ENCODE measurements at places on chromosomes 5 and 9.

DNA sequence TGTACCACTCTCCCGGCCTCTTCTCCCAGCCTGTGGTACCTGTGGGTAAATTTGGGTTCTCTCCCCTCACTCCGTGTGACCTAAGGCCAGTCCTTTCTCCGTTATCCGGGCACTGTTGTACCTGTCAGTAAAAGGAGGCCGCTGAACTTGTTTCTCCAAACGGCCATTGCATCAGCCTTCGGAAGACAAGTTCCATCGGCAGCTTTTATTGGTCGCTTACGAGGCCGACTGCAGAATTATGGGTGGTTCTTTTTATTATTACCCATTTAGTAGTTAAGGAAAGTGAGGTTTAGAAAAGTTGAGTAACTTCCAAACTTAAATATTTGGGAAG, 558 bp downstream of the GRPEL2 start:
- DNase-seq: peak; percentile 29

- DNase-seq: no peak
Measured at GRCh38 chr5:17879276-17879675, 245.0 kb downstream of the TAF11L14 start.

GRCh38 chr5:96963267-96963666, 27.4 kb downstream of the LNPEP start:
- DNase-seq: peak; percentile 68

DNA sequence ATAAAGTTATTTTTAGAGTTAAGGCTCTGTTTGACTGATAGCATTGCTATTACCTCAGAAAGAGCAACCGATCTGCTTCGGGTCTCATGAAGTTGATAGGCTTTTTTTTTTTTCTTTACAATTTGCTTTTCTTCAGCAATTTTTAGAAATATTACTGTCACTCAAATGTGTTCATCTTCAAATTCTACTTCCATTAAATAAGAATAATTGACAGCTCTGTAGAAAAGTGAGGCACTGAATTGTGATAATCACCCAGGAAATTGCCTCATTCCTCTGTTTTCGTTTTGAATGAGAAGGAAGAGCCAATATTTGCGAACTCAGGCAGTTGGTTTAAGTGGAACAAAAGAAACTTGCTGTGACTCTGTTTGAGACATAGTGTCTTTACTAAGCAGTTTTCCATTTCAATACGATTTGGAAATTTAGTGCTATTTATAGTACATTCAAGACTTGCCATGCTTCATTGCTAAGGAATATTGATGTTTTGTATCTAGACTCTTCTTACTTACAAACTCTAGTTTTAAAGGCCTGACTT, 700.5 kb upstream of the CDH10 start:
- DNase-seq: no peak

GRCh38 chr9:25648116-25648515, 30.1 kb downstream of the TUSC1 start:
- no peak for DNase-seq

DNA sequence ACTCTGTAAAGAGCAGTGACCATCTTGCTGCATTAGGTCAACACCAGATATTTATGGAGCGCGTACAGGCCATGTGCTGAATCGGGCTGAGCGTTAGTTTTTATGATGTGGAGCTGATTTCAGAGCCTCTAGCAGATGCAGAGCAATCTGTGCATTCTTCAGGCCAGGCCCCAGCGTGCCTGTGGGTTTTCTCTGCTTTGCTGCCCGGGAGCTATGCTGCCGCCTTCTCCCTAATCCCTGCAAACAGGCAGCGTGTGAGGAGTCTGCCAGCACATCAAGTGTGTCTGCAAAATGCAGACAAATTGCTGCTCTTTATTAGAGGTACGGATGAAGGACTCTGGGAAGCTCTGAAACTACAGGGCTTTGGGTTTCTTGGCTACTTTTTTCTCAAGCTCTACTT, 170.0 kb downstream of the NTRK2 start:
- no peak for DNase-seq

GRCh38 chr9:16773617-16774016, 96.9 kb downstream of the BNC2 start:
- no peak for DNase-seq

GRCh38 chr9:115498303-115498702, 380.3 kb upstream of the TNC start:
- no peak for DNase-seq

DNA sequence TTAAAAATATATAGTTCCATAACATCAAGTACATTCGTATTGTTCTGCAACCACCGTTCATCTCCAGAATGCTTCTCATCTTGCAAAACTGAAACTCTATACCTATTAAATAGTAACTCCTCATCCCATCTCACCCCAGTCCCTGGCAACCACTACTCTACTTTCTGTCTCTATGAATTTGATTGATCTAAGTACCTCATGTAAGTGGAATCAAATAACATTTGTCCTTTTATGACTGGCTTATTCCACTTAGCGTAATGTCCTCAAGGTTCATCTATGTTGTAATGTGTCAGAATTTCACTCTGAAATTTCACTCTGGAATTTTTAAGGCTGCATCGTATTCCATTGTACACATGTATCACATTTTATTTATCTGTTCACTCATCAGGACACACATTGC, 132.1 kb upstream of the RUSC2 start:
- no peak for DNase-seq

DNA sequence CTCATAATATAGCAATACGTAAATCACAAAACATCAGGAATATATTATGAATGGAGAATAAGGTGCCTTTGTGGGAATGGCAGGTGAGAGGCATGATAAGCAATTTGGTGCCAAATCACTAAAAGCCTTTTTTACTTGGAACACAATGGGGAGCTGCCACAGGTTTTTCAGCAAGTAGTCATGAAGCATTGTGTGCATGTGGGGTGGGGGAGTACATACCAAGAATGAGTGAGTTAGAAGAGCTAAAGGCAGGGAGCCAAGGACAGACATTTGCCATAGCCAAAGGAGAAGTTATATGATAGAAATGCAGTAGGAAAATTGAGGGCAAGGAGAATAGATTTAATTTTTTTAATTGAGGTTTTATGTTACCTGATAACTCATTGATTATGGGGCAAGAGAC, 445.0 kb upstream of the SMC2 start:
- no peak for DNase-seq

DNA sequence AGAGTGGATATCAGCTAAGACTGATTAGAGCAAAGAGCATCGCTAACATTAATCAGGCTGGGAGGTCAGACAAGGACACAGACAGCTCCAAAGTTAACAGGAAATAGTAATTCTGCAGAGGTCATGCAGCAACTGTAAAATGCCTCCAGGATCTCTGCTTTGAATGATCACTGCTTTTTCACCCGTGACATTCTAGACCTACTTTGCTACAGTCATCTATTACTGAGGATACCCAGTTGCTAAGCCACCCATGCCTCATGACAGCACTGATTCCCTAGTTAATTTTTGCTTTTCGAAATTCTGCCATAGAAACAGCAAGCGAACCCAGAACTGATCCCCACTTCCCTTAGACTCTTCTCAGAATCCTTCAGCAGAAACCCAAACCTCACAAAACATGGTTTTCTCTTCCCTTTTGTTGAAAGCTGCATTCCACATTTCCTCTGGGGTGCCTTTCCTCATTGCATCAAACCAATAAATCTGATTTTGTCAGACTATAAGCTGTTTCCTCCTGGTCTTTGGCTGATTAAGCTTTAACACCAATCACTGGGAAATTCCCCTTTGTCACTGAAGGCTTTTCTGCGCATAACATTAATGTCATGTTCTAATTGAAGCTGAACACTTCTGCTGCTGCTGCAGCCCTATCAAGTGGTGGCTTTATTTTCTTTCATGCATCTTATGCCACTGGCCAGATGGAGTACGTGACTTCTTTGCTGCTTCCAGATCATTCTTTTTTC, 201.1 kb upstream of the CHD1 start:
- no peak for DNase-seq

GRCh38 chr5:107372723-107373450, 297.9 kb downstream of the EFNA5 start:
- no peak for DNase-seq

GRCh38 chr5:93511445-93511844, 69.6 kb downstream of the NR2F1-AS1 start:
- DNase-seq: no peak

DNA sequence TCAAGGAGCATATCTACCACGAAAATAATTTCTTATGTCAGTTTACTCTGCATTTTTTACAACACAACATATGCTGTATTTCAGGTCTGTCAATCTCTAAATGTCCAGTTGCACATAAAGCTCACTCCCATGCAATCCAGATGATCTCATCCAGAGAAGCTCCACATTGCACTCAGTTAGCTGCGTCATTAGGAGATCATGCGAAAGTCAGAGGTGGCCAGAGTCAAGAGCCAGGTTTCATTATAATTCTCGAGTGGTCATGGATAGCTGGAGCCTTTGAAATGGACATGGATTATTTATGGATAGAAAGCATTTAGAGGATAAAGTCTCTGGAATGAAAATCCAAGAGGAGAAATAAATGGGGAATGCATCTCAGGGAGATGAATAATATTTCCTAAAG, 232.3 kb downstream of the GAS1 start:
- DNase-seq: no peak

GRCh38 chr5:104800440-104801048, 1238.0 kb upstream of the NUDT12 start:
- no peak for DNase-seq

- DNase-seq: no peak
Measured at GRCh38 chr5:180976518-180976917, 12.1 kb upstream of the BTNL3 start.

DNA sequence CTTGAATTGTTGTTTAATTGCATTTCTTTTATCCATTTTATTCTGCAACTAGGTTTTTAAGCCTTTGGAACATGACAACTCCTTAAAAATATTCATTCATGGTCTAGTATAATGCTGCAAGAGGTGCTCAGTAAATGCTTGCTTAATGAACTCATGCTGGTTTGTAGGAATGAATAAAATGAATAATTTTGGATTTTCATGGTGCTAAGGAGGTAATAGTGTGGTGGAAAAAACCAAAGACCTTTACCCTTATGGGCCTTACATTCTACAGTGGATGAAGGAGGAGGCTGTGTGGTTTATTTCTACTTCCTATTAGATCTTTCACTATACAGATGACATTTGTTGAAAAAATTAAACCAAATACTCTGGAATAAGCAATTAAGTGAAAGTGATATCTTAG, 43.4 kb downstream of the LRRTM2 start:
- DNase-seq: no peak

GRCh38 chr5:56605231-56605630, 210.1 kb upstream of the MAP3K1 start:
- DNase-seq: no peak

DNA sequence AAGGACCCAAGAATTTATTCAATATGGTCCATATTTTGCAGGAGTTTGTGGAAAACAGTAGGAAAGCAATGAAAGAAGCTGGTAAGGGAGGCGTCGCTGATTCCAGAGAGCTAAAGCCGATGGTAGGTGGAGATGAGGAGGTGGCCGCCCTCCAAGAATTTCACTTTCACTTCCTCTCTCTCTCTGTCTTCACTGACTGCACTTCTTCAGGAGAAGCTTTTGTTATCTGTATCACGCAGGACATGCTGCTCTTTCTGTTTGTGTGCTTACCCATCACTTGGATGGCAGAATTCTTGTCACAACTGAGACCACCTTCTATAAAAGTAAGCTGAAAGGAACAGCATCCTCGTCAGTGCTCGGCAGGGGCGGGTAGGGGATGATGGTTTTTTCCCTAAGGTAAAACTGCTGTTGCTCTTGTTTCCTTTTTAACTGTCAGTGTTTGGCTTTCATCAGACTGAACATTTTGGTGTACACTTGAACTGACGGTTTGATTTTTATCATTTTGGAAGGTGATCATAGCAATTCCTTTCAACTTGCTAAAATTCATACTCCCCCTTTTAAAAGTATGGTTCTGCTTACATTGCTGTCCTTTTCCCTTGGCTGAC, 62.4 kb upstream of the FSD1L start:
- peak; percentile 52 for DNase-seq

DNA sequence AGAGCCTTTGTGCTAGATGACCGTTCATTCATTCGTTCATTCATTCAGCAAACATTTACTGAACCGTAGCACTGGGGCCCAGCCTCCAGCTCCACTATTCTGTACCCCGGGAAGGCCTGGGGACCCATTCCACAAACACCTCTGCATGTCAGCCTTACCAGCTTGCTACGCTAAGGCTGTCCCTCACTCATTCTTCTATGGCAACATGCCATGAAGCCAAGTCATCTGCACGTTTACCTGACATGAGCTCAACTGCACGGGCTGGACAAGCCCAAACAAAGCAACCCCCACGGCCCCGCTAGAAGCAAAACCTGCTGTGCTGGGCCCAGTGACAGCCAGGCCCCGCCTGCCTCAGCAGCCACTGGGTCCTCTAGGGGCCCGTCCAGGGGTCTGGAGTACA, 6.0 kb downstream of the CEL start:
- no peak for DNase-seq

DNA sequence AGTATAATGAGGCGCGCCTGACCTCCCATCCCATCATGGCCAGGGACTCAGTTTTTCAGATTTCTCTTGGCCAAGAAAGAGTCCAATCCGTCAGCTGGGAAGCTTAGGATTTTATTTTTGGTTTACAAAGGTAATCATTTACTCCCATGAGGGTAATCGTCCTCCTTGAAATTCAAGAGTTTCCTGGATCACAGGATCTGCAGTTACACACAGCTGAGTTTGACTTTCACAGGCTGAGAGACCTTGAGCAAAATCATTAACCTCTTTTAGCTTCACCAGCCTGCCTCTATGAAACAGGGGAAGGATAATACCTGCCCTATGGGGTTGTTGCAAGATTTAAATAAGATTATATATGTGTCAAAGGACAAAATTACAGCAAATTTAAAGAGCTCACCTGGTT, 15.4 kb upstream of the AK3 start:
- DNase-seq: no peak

DNA sequence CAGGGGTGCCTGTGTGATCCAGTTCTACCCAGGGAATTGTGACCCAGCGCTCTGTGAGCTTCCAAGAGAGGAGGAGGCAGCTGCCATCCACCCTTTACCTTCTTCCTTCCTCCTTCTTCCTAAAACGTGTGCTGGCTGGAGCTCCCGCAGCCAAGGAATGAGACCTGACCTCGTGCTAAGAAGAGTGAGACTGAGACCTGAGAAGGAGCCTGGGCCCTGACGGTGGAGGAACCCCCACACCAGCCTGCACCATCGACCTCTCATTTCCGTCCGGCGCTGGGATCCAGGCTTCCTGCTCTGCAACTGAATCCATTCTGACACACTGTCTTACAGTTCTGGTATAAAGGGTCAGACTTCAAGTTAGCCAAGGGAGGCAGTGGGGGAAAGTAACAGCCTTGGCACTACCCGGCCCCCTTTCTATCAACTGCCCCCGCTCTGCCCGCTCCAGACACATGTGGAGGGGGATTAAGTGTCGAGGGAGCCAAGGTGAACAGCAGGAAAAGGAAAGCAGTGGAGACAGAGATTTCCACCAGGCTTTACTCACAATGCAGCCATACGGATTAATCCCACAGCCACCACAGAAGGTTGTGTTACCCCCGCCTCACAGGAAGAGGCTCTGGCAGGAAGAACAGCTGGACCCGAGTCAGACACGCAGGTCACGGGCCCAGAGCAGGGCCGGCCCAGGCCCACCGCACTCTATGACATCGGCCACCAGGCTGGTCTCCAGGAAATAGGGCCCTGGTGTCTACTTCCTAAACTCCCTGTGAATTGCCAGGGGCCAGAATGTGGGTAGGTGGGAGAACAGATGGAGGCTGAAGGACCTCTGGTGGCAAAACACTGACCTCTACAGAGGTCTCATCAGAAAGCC, 15.8 kb downstream of the MGAT1 start:
- DNase-seq: no peak

- peak; percentile 77 for DNase-seq
Measured at GRCh38 chr9:91177661-91178280, 183.9 kb downstream of the AUH start.

GRCh38 chr9:98342098-98342819, 86.8 kb upstream of the TBC1D2 start:
- DNase-seq: no peak
